ENCODE measurements at places on chromosomes 1 and 21. TPM values are rescaled to one million over a fixed set of nuclear protein-coding genes. Genes with fewer than 3 reads are reported as not detected.

The PLA2G5 gene
- total RNA-seq, result not detected

DNA sequence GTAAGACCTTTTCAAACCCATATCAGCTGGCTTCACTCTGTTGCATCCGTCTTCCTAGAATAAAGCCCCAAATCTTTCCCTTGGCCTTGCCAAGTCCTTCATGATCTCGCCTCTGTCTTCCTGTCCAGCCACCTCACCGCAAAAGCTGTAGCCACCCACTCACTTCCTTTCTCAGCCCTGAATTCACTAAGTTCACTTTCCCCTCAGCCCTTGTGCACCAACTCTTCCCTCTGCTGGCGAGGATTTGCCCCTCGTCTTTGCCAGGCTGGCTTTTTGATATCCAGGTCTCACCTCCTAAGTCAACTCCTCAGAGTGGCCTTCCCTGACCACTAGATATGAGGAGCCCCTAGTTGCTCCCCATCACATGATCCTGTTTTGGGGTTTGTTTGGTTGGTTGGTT is 3.9 kb upstream of the COL16A1 start:
- no peak overlapping the region for H3K27ac ChIP-seq
- H3K4me1 ChIP-seq, result peaks cover 30% of the 10 kb centered on the region
- DNase-seq, result no peak
- H3K27me3 ChIP-seq, result no peaks in the 10 kb centered on the region

DNA sequence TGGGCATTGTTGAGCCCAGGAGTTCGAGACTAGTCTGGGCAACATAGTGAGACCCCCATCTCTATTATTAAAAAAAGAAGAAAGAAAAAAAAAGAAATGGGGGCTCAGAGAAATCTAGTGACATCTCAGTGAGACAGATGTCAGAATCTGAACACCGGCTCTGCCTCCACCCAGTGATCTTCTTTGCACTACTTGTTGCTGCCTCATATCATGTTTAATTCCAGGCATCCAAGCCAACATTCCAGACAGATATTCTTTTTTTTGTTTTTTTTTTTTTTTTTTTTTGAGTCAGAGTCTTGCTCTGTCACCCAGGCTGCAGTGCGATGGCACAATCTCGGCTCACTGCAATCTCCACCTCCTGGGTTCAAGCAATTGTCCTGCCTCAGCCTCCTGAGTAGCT is 5.0 kb upstream of the ARL8A start:
- no peaks in the 10 kb centered on the region for H3K36me3 ChIP-seq
- no peak overlapping the region for H3K27ac ChIP-seq
- peaks cover 3% of the 10 kb centered on the region for H3K4me1 ChIP-seq
- H3K27me3 ChIP-seq, result no peaks in the 10 kb centered on the region

- DNase-seq, result no peak
- H3K36me3 ChIP-seq, result no peaks in the 10 kb centered on the region
- H3K4me1 ChIP-seq, result peaks cover 28% of the 10 kb centered on the region
- H3K4me3 ChIP-seq, result peak overlapping the region; percentile 95
- peak overlapping the region; percentile 91 for H3K27ac ChIP-seq
Observed at GRCh38 chr1:26696654-26697430, 1.0 kb downstream of the ARID1A start.

The ZNF593OS gene
- total RNA-seq, result not detected

The HAO2 gene
- not detected for total RNA-seq

The NT5C1A gene
- not detected for total RNA-seq

DNA sequence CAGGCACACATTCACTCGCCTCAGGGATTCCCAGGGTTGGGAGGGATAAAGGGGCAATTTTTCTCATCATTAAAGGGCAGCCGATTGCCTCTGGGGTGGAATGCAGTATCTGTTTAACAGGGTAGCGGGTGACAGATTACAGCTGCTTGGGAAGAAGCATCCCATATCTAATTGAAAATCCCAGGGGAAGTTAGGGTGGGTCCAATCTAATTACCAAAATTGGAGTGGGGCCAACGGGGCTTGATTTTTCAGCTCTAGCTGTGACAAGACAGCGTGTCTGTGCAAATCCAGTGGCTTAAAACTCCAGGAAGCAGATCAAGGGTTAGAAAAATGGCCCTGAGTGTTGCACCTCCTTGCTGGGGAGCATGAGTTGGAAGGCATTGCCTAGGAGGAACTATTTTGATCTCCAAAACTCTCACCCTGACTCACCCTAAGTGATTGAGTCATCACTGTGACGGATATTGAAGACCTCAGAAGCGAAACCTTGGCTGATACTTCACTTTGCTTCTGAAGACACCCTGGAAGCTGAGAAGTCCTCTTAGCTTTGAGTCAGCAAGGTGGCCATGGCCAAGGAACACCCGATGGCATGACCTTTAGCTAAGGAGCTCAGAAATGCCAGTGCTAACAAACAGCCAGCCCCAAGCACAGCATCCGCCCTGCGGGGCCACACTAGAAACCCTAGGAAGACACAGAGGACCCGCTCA is 46.0 kb downstream of the GRHL3 start:
- no peak for DNase-seq
- no peaks in the 10 kb centered on the region for H3K27me3 ChIP-seq
- H3K4me3 ChIP-seq, result no peak overlapping the region
- H3K27ac ChIP-seq, result no peak overlapping the region
- H3K4me1 ChIP-seq, result no peaks in the 10 kb centered on the region
- H3K36me3 ChIP-seq, result no peaks in the 10 kb centered on the region

DNA sequence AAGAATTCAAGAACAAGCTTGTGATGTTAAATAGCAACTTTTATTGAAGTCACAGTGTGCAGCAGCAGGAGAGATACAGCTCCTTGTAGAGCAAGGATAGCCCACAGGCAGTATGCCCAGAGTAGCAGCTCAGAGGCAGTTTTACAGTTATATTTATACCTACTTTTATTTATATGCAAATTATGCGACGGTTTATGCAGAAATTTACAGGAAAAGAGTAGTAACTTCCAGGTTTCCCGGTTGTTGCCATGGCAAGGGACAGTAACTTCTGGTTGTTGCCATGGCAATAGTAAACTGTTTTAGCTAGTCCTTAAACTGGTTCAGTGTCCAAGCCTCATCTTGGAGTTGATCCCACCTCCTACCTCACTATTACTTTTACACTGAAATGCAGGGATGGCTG is 344.6 kb upstream of the LYPLAL1 start:
- no peaks in the 10 kb centered on the region for H3K36me3 ChIP-seq
- no peak overlapping the region for H3K4me3 ChIP-seq
- no peaks in the 10 kb centered on the region for H3K27me3 ChIP-seq
- no peak for DNase-seq
- no peak overlapping the region for H3K27ac ChIP-seq
- H3K4me1 ChIP-seq, result no peaks in the 10 kb centered on the region

The RSPH1 gene
- not detected for total RNA-seq

DNA sequence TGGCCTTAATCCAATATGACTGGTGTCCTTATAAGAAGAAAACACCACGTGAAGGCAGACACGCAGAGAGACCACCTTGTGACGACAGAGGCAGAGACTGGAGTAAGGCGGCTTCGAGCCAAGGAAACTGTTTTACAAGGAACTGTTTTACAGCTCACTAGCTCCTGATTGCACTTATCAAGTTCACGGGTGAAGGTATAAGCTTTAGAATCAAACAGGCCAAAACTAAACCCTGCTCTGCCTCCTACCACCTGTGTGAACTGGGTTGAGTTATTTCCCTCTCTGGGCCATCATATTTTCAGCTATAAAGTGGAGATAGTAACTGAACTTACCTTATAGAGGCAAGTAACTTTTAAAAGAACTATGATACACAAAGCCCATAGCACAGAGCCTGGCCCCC is 166.9 kb upstream of the NFIA start:
- H3K27me3 ChIP-seq, result no peaks in the 10 kb centered on the region
- no peak for DNase-seq
- H3K4me1 ChIP-seq, result no peaks in the 10 kb centered on the region

DNA sequence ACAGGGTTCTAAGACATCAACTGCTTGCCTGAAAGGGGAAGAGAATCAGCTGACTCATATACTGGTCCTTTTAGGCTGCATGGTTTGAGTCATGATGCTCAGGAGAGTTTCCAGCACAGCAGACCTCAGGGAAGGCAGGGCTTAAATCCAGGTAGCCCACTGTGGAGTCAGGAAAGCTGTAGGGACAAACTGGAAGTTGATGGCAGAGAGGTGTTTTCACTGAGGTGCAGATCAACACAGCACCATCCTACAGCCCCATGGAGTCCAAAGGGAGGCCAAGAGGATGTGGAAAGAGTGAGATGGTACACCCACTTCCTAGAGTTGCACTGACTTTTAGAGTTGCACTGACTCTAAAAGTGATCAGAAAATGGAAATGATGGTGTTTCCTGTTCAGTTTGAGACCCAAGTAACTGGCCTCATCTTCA is 252.4 kb upstream of the DUSP10 start:
- no peak overlapping the region for H3K4me3 ChIP-seq
- no peak for DNase-seq
- no peaks in the 10 kb centered on the region for H3K27me3 ChIP-seq

The AUNIP gene
- 22.9 TPM for total RNA-seq

The CD1C gene
- 0.35 TPM for total RNA-seq

GRCh38 chr1:67977756-67978155 is 72.7 kb downstream of the DIRAS3 start:
- DNase-seq, result no peak
- H3K4me3 ChIP-seq, result no peak overlapping the region
- no peaks in the 10 kb centered on the region for H3K4me1 ChIP-seq
- H3K36me3 ChIP-seq, result no peaks in the 10 kb centered on the region
- no peaks in the 10 kb centered on the region for H3K27me3 ChIP-seq

The LMOD1 gene
- 0.82 TPM for total RNA-seq

GRCh38 chr1:82273816-82274215 is 473.1 kb downstream of the ADGRL2 start:
- H3K27me3 ChIP-seq, result no peaks in the 10 kb centered on the region
- no peak overlapping the region for H3K4me3 ChIP-seq
- DNase-seq, result no peak
- H3K27ac ChIP-seq, result no peak overlapping the region
- no peaks in the 10 kb centered on the region for H3K36me3 ChIP-seq

GRCh38 chr1:239025223-239025622 is 361.1 kb upstream of the CHRM3 start:
- no peaks in the 10 kb centered on the region for H3K36me3 ChIP-seq
- no peak overlapping the region for H3K27ac ChIP-seq
- DNase-seq, result no peak
- H3K4me1 ChIP-seq, result no peaks in the 10 kb centered on the region
- H3K27me3 ChIP-seq, result no peaks in the 10 kb centered on the region
- no peak overlapping the region for H3K4me3 ChIP-seq

The ZMPSTE24 gene
- 42.9 TPM for total RNA-seq

The DYNLT5 gene
- 0.93 TPM for total RNA-seq

- no peak for DNase-seq
- H3K27ac ChIP-seq, result no peak overlapping the region
- no peaks in the 10 kb centered on the region for H3K36me3 ChIP-seq
- no peaks in the 10 kb centered on the region for H3K27me3 ChIP-seq
Observed at GRCh38 chr1:166679369-166679768, 159.9 kb upstream of the POGK start.
